Left kidney (tissue), 8 donors: ENCODE measurements at places on chromosomes 6 and 20. TPM values are rescaled to one million over a fixed set of nuclear protein-coding genes. Genes with fewer than 3 reads are reported as not detected.

DNA sequence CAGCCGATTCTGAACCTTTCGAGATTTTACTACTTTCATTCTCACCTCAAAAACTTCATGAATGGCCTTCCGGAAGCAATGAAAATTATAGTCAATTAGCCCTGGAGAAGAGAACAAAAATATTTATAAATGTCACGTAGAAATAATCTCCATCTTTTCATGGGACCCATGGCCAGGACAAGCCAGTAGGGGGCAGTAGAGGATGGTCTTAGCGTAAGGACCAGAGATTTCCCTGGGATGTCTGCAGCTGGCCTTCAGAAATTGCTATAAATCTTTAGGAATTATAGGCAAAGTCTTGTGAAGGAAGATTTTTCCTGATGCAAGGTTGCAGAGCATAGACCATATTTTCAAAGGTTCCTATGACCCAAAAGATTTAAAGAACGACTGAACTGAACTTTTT lies 15.6 kb upstream of the UBE2J1 start:
- DNase-seq = peak; percentile 57

GRCh38 chr6:151005896-151006632 lies 140.6 kb downstream of the MTHFD1L start:
- DNase-seq = no peak

DNA sequence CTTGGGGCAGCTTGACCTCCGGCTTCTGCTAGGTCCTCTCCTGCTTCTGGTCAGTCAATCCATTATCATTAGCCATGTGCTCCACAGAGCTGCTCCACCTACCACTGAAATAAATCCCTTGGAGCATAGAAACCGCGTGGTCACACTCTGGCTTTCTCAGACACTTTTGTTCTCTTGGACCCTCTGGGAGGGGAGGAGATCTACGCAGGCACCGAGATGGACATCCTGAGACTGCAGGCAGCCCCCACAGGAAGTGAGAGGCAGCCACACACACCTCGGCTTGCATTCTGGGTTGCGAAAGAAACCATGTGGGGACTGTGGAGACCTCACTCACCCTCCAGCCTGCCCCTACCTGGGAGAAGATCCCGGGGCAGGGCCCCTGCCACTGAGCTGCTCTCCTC lies 79.5 kb downstream of the FYN start:
- DNase-seq = no peak

DNA sequence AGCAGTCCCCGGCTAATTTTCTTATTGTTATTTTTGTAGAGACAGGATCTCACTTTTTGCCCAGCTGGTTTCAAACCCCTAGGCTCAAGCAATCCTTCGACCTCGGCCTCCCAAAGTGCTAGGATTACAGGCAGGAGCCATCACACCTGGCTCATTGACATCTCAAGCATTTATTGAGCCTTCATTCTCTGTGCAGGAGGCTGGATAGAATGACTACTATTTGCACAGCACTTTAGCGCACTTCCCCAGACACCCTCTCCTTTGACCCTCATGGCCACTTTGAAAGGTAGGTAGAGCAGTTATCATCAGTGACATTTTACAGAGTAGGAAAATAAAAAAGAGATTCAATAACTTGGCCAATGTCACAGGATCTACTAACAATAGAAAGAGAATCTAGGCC lies 124.0 kb upstream of the STXBP5 start:
- DNase-seq = no peak

GRCh38 chr20:62962891-62963613 lies 10.5 kb downstream of the SLC17A9 start:
- no peak for DNase-seq

DNA sequence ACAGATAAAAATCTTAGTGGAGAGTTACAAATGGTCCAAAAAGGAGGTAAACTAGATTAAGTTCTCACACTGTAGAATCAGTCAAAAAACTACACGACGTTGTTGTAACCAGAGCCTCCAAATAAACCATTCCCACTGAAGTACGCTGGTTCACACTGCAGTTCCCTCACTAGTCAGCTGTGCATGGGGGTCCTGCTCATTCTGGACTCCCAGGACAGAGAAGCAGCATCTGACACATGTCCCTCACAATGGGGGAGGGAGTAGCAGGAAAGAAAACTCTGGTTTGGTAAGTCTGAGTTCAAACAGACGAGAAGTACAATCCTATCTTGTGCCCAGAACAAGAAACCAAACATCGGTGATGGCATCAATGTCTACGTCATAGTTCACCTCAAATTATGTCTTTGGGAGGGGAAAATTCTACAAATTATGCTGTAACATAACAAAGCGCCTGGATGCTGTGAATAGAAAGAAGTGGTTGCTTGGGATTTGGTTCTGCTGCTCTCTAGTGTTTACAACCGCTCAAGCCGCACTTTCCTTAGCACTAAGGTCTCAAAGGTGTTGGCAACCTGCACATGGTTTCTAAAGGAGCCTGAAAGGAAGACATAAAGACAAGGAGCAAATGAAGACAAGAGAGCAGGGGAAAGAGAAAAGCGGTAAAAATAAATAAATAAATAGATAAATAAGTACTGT lies 208.0 kb downstream of the GMDS start:
- DNase-seq = peak; percentile 50

- DNase-seq = no peak
Measured at GRCh38 chr20:49894073-49894470, 21.3 kb downstream of the SPATA2 start.

GRCh38 chr6:131819572-131820124 lies 11.8 kb downstream of the ENPP1 start:
- no peak for DNase-seq

The SYS1 gene
- polyA plus RNA-seq = 31.9 TPM

The LY6G6F gene
- 0.32 TPM for polyA plus RNA-seq

The IMPG1 gene
- 5.2 TPM for polyA plus RNA-seq

The NRSN1 gene
- polyA plus RNA-seq = 1.1 TPM

The TNFAIP3 gene
- polyA plus RNA-seq = 7.4 TPM
